ENCODE measurements at places on chromosomes 6 and 20.
A peak's percentile ranks its signal among the peaks of the same experiment; 100 is the strongest.

GRCh38 chr6:52419809-52420667, at the start of gene EFHC1:
TSS of gene EFHC1 (plus strand) at chr6:52420342. CDS start at chr6:52420411, 69 bp downstream.
- peak; percentile 94 for DNase-seq

DNA sequence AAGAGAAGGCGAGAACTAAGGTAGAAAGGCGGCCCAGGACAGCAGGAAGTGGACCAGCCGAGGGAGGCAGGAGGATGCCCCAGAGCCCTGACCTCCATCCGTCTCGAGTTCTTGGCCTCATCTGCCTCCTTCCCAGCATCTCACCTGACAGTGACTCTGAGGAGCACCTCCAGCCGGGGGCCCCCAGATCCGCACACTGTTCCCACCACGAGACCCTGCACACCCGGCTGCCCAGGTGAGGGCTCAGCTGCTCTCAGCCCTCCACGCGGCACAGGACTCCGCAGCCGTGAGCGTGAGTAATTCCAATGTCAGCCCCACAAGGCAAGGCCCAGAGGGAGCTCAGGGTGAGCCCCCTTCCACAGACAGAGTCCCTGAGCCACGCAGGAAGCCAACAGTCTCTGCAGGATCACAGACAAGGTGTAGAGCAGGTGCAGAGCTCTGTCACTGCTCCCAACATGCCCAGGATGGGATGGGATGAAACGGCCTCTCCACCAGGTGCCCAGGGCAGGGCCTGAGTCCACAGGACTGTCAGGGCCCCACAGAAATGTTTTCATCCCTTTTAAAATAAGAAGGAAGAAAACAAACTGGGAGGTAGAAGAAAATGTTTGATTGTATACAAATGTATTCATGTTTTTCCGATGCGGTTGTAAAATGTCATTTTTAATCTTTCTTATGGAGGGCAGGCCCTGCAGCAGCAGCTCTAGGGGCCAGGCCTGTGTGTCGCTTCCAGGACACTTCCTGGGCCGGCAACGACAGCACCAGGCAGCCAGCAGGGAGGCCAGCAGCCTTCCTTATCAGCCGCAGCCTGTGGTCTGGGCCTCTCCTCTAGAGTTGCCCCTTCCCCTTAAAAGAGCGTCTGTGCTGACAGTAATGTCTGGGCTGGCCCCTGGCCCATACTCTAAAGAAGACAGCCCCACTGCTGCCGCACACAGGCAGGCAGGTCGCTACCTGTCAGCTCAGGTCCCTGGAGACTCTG, 66.9 kb downstream of the DLL1 start:
- no peak for DNase-seq

DNA sequence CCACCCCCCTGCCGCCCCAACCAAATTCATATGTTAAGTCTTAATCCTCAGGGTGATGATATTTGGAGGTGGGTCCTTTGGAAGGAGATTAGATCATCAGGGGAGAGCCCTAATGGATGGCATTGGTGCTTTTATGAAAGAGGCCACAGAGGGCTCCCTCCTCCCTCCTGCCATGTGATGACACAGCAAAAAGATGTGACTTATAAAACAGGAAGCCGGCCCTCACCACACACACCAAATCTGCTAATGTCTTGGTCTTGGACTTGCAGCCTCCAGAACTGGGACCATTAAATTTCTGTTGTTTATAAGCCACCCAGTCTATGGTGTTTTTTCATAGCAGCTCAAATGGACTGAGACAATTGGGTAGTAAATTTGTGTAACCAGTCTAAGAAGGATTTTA, 176.3 kb downstream of the ADGRG6 start:
- peak; percentile 78 for DNase-seq

DNA sequence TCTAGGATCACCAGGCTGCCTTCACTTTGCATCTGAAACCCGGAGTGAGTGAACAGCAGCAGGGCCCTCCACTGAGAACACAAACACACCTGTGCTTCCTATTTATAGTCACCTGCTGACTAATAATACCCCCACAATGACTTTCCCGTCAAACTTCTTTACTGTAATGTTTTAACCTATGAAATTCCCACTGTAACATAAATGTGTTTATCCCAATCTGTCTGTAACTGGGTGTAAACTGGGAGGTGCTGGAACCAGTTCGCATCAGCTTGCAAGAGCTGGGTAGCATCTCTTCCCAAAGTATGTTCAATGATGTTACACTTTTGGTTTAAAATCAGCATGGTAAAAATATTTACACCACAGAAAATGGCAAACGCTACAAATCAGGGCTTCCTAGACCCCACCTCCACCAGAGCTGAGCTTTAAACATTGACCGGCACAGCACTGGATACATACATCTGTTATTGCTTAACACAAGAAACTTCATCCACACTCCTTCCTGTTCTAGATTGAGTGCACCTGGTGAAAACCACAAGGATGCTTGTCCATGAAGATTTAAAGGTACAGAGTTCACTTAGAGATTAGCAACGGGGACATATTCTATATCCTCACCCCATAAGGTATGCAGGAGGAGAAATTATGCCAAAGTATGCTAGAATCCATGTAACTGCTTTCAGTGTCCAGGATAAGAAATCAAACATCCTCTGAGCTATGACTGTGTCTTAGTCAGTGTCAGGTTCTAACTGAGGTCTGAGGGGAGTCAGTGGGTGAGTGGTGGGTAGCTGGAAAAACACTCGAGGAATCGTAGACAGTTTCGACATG, 79.0 kb downstream of the ALDH8A1 start:
- no peak for DNase-seq

DNA sequence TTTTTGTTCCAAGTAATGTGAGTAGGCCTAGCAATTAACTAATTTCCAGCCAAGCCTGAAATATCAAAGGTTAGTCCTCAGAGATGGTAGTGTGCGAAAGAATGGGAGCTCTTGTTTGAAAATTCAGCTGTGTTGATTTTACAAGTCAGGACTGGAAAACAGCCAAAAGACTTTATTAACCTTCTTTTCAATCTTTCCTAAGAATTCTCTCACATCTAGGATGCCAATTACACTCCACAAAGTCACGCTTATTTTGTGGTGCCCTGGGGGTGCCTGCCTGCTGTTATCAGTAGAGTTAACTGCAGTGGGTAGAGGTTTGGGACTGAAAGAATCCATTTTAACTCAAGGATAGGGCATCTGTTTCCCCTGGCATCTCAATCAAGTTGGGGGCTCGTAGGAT, 30.7 kb upstream of the MAP3K4 start:
- peak; percentile 41 for DNase-seq

GRCh38 chr6:168147205-168147738, 68.3 kb upstream of the FRMD1 start:
- DNase-seq: peak; percentile 98

DNA sequence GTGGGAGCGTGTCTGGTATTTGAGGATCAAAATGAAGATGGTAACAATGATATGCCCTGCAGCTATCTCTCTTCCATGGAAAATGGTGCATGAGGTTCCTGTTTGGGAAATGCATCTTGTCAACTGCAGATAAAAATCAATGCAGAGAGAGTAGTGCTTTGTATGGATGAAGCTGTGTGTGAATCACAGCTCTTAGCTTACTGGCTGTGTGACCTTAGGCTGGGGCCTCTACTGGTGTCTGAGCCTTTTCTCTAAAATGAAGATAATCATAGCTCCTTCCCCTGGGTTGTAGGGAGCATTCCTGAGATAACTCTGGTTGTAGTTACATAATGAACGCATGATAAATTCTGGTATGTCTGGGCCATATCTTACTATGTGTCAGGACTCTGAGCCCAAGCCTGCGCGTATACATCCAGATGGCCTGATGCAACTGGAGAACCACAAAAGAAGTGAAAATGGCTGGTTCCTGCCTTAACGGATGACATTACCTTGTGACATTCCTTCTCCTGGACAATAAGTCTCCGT, 19.6 kb downstream of the ANGPT4 start:
- no peak for DNase-seq

DNA sequence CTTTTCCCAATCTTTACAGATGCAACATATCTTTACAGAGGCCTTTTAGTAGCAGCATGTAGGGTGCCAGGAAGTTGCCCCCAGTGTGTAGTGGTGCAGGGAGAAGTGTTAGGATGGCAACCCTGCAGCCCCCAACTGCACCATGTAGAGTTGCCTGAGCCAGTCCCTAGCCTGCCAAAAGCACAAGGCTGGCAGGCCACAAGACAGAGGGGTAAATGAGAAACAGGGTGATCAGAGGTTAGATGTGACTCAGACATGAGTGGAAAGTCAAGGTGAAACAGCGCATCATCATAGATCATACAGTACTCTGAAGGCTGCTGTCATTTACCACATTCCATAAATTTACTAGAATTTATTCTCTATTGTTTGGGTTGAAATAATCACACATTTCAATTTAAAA, 467.5 kb downstream of the PRKN start:
- no peak for DNase-seq

DNA sequence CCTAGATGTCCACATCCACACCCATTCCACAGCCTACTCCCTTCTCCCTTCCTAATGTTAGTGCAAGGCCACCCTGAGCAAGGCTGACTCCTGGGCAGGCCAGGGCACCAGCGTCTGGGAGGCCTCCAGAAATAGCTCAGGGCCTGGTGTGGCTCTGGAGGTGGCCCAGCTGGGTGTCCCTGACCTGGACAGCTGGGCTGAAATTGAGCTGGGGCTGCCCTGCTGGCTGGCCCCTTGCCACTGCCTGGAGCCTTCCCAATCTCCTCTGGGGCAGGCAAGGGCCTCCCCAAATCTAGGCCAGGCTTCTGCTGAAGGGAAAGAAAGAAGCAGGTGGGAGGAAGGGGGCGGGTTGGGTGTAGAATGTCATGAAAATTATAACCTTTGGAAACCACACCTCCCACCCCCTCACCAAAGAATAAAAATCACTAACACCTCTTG, 2.1 kb downstream of the FAM110A start:
- no peak for DNase-seq

DNA sequence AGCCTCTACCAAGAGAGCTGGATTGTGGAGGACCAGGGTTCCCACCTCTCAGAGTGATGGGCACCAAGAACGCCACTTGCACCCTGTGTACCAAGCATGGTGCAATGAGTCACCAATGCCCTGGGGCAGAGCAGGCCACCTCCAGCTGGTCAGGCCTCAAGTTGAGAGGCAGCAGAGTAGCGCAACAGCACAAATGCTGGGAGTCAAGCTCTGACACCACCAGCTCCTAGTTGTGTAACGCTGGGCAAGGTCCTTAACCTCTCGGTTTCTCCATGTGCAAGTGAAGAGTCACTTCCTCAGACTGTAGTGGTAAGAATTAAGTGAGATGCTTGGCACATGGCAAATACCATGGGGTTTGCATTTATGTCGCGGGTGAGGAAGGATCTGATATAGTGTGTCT, 25.6 kb downstream of the GFOD1 start:
- no peak for DNase-seq

DNA sequence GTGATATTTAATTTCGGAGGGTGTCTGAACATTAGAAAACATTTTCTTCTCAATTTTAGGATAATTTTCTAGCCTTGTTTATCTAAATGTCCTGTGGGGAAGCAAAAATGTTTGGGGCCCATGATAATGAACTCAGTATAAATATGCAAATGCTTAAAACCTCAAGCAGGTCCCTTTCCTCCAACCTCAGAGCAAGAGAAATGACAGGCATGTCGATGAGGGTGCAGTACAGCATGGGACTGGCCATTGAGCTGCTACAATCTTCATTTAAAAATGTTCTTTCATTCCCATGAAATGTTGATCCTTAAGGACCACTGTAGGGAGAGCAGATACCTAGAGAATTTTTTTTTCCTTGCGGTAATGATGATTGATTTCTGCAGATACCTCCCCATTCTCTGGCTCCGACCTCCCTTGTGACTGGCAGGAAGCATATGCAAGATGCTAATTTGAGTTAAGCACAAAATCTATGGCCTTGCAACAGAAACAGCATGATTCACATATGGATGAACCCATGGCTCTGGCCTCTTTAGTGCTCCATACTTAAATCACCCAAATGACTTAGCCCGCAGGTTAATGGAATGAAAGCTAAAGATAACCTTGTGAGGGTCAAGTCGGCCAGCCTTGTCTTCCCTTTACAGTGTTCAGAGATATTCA, 243.3 kb downstream of the SOX4 start:
- no peak for DNase-seq

GRCh38 chr6:100267721-100268123, 197.0 kb downstream of the SIM1 start:
- DNase-seq: no peak

- no peak for DNase-seq
Observed at GRCh38 chr6:100463630-100464161, 1.0 kb downstream of the SIM1 start.

GRCh38 chr6:15593798-15594197, 69.0 kb downstream of the DTNBP1 start:
- peak; percentile 6 for DNase-seq

All from NCI-H524 (cell line).